Caudate nucleus (tissue), 63 donors: ENCODE measurements at places on chromosomes 4 and X.

DNA sequence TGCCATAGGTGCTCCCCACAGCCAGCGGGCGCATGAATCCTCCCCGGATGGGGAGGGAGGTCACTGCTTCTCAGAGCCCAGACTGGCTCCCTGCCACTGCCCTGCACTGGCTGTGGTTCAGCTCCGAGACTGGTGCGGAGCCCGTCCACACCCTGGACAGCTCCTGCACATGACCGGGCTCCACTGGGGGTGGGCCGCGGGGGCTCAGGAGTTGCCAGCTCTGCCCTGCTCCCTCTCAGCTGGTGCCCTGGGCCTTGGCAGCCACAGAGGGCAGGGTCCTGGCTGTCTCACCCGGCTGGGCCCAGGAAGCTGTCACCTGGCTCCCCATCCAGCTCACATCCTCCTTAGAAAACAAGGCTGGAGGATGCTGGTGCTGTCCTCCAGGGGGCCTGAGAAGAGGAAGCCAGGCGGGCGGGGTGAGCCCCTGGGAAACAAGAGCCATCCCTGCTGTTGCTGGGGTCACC, 64.9 kb upstream of the ADRA2C start:
- DNase-seq = no peak

DNA sequence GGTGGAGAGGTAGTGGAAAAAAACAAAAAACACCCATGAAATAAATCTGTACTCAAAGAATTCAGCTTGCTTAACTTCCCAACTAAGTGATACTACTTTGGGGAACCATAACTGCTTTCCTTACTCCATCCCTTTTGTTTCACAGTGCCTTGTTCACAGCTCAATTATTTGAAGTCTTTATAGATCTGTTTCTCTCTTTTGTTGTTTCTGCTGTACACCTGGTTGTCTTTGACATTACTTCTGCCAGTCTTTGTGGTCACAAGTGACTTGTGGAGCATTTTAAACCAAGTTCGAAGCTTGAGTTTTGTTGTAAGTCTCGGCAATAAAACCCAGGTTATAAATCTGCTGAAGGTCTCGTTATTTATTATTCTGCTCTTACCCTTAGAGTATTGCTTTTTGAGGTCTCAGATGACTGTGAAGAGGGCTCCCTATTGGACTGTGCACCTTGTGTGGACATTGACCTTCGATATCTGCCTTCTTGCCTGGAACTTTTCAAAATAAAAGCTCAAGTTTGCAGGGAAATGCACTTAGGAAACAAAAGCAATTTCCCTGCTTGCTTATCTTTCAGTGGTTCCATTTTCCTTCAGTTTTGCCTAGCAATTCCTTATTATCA, 59.8 kb downstream of the ANK2 start:
- no peak for DNase-seq

- DNase-seq = no peak
Measured at GRCh38 chr4:55398966-55399365, 3.2 kb downstream of the TMEM165 start.

DNA sequence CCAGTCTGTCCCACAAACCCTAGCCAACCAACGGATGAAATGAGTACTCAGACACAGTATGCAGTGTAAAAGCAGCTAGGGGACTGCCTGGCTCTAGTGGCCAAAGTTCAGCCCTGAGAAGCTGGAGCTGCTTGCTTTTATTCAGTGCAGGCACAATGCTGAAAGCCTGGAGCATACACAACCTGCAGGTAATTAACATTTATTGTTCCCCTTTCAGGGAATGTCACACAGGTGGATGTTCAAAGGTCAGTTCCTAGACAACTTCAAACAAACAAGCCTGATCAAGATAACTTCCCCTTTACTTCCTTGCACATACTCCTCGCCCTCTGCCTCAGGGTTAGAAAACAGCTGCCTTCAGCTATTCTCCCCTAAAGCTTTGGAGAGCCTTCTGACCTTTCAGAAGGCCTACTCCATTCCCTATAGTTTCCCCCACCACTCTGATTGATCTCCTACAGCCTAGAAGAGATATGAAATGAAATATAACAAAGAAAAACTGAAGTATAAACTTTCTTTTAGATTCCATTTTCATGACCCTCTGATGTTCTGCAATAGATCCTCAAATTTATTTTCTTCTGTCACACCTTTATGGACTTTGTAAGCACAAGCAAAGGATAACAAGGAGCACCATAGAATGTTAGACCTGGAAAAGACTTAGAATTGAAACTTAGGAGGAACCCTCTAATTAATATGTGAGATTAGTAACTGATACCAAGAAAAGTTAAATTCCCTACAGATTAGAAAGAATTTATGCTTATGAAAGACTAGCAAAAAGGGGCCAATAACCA, 6.8 kb upstream of the DCAF8L1 start:
- DNase-seq = no peak

DNA sequence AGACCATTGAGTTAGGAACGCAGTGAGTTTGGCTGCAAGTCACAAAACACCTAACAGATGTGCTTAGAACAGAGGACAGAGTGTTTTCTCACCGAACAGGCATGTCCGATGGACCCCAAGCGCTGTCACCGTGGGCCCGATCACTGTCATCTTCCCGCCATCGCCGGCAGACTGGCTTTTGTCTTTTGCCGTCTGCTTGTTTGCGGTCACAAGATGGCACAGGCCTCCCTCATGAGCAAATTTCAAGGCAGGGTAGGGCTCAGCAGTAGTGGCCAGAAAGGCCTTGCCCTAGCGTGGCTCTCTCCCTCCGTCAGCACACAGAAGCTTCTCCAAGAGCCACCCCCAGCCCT, 21.4 kb upstream of the MRFAP1 start:
- DNase-seq = no peak
